ENCODE measurements at places on chromosomes 2 and 18.

GRCh38 chr2:185979546-185980071 is 241.0 kb downstream of the FSIP2 start:
- no peak for DNase-seq

DNA sequence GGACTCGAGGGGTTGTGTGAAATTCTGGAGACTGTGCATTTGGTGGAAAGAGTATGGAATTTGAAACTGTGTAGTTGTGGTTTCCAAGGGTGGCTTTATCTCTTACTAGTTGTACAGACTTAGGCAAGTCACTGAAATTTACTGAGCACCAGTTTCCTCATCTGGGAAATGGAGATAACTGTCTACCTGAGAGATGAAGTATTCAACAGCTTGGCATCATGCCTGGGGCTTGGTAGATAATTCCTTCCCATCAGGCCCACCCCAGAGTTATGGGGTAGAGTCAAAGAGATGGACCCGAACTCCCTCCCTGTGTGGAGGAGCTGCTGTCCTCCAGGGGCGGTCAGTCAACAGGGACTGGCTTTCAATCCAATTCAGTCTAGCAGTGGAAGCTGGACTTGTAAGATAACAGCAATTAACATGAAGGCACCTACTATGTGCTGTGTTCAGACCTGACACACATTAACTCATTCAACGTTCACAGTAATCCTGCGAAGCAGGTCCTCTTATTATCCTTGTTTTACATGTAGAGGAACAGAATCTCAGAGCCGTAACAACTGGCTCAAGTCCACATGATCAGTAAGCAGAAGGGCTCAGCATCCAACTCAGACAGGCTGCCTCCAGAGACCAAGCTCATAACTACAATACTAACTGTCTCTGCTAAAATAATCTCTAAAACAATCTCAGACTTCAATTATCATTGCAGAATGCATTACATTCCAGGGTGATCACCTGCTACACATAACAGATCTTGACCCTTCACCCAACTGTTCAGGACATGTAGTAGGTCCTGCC is 432.1 kb downstream of the LPIN1 start:
- no peak for DNase-seq

GRCh38 chr2:8600456-8600855 is 81.4 kb upstream of the ID2 start:
- DNase-seq: no peak

GRCh38 chr18:79814373-79814772 is 16.6 kb downstream of the KCNG2 start:
- DNase-seq: no peak

- no peak for DNase-seq
Observed at GRCh38 chr18:53234610-53235009, 894.6 kb downstream of the DCC start.

DNA sequence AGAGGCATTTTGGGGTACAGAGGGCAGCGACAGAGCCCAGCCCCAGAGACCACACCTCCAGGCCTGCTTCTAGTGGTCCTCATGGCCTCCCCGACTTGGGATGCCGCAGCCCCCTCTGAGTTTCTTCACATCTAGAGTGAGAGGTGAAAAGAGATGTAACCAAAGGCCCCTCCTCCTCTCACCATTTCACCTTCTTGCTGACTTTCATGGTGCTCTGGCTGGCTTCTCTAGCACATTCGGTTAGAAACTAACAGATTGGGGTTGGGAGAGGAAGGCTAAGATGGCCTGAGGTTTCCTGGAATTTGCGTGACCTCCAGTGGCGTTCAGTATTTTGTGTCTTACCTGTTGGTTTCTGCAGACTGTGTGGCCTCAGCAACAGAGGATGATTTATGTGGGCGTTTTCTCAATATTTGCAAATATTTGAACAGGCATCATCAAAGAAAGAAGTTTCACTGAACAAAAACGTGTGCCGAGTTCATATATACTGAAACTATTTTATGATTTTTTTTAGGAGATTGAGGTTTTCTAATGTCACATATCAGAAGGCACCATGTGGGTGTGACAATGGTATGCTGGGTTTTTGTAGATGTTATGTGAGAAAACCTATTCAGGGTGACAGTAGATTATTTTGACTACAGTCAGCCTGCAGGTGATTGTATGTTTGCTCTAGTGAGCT is 69.9 kb upstream of the BCL2L11 start:
- DNase-seq: no peak

DNA sequence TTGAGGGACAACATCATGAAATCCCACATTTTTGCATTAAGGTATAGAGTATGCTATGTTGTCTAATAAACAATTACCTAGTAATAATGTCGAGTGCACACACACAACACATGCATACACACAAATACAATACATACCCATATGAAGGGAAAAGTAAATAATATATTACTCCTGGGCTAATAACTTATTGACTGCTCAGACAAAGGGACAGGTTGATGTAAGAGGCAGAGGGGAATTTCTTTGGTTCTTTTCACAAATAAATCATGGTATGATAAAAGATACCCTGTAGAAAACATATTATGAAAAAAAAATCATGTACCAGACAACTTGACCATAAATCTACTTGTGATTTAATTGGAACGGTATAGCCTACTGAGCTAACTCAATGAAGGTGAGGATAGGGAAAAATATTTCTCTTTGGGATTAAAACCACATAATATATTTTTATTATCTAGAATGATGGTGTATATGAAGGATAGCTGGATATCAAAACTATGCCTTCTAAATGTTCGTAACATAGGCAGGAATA is 398.7 kb upstream of the LRRTM4 start:
- DNase-seq: no peak

GRCh38 chr2:221361633-221362032 is 210.5 kb downstream of the EPHA4 start:
- DNase-seq: no peak

DNA sequence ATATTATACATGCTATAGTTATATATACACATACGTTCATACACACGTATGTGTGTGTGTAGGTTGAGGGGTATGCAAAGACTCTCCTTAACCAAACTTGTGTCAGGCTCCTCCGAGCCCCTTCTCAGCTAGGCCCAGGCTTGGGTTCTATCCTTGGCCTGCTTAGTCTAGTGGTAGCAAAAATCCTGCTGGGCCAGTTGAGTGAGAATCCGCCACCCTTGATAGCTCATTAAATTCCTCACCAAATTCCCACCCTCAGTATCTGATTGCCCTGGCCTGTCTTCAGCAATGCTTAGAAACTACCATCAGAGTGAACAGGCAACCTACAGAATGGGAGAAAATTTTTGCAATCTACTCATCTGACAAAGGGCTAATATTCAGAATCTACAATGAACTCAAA is 126.5 kb downstream of the TSN start:
- no peak for DNase-seq

GRCh38 chr2:182868054-182868796 is 1.8 kb upstream of the FRZB start:
- no peak for DNase-seq

DNA sequence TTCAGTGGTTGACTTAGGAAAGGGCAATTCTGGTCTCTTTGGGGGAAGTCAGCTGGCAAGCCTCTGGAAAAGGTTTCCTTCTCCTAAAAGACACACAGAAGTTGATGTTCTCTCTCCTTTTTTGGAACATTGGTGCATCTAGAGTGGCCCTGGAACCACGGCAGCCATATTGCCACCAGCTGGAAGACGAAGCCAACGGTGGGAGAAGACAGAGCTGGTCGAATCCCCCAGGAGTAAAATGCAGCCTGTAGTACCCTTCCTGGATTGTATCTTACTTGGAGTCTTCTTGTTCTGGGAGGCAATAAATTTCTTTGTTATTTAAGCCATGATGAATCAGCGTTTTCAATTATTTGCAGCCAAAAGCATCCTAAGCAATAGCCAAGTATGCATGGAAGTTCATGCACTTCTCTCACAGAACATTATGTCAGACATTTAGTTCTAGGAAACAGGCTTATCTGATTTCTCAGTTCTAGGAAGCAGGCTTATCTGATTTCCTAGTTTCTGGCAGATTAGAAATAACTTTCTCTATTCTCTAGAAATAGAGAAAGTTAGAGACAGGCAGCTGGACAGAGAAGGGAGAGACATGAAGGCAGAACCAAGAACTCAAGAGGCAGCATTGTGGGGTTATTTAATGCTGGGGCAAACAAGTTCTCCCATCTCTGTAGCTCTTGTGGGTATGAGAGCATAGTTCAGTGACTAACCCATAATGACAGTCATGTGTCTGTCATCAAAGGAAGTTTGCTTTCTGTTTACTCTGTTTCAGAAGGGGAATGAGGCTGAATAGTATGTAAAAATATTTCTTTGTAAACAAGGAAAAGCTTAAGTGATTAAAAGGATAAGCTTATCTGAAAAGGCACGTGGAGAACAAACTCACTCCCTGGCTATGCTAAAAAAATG is 40.5 kb upstream of the NABP1 start:
- DNase-seq: no peak

- no peak for DNase-seq
Observed at GRCh38 chr18:57891707-57892391, 88.7 kb upstream of the ATP8B1 start.

DNA sequence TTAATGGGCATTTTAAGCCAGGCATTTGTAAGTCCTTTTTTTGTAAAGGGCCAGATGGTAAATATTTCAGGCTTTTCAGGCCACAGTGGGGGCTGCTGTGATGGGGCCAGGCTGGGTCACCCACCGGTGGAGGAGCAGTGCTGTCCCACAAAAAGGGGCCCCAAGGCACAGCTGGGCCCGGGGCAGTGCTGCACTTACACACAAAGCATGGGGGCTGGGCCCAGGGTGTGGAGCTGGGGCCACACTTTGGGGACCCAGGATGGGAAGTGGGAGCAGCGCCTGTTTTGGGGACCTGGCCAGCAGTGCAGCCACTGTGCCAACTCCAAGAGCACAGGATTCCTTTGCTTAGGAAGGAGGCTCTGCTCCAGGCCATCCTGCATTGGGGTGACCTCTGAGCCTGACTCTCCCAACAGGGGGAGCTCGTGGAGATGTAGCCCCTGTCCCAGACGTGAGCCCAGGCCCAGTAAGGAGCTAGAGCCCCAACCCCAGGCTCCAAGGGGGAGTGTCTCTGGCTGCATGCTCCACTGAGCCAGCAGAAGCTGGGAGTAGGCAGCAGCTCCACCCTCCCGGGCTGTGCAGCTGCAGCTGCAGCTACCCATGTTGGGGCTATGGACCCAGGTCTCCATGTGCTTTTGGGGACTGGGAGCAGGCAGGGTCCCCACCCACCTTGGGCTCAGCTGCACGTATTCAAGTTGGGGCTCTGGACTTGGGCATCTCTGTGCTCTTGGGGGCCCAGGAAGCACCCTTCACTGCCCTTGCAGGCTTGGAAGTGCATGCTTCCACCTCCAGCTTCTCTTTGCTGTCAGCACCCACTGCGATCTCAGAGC is 1036.5 kb upstream of the CNTNAP5 start:
- no peak for DNase-seq

DNA sequence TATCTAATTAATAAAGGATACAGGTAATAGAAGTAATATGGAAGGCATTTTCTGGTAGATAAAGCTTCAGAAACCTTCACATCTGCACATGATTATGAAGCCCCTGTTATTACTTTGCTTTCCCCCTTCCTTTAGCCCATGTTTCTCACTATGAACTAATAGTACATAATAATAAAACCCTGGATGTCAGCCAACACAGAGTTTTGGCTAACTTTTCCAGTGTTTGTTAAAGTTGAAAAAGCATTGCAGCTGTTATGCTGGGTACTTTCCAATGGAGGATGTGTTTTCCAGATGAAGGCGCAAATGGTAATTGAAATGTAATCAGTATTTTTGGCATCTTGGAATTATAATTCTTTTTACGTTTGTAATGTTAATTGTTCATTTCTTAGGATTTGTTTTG is 43.5 kb downstream of the SPTBN1 start:
- no peak for DNase-seq

DNA sequence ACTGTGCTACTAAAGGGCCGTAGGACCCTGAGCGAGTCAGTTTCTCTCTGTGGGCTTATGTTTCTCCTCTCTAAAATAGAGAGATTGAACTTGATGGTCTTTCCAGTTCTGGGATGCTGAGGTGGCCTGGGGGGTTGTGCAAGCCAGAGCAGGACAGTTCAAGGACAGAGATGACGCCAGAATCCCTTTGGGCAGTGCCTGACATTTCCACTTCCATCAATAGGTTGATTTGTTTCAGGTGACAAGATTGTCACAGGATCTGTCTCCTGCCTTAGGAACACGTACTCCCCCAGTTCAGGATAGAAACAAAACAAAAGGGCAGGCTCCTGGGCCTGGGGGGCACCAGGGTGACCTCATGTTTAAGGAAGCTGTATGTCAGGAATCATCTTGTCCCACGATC is 82.0 kb downstream of the XDH start:
- DNase-seq: no peak

DNA sequence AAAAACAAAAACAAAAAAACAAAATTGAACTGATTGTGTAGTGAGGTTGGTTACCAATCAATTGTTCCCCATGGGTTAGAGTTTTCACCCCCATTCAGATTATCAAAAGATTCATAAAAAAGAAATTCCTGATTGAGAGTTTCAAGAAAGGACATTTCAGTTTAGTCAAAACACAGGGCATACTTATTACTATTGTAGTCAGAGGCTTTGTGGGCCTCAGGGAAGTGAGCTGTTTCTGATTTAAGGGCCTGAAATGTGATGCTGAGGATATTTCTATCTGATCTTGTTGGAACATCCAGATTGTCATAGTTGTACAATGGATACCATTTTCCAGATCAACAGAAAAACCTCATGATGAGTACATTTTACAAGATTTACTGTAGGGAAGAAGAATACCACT is 368.1 kb upstream of the NETO1 start:
- no peak for DNase-seq

GRCh38 chr2:211035548-211036185 is 479.3 kb downstream of the CPS1 start:
- DNase-seq: no peak

GRCh38 chr18:421247-422155 is 79.0 kb downstream of the COLEC12 start:
- no peak for DNase-seq

DNA sequence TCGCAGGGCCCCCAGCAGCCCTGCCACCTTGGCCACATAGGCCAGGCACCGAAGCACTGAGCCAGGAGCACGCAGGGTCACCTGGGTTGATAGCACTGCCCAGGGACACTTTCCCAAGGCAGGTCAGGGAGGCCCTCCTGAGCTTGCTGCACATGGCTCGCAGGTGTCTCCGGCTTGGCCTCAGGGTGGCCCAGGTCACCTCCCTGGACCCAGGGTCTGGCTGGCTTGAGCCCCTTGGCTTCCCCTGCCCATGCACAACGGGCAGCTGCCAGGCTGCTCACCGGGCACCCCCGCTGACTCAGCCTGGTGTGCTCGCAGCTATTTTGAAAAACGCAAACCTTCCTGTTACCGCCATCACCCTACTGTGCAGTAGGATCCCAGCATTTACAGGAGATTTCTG is 502.3 kb downstream of the EIPR1 start:
- DNase-seq: no peak

- peak; percentile 89 for DNase-seq
Observed at GRCh38 chr18:79405781-79406575, 10.2 kb downstream of the NFATC1 start.

- DNase-seq: no peak
Observed at GRCh38 chr2:161965994-161966393, 108.0 kb downstream of the DPP4 start.
